NB4 (cell line): ENCODE measurements at places on chromosomes 2 and 18.
A peak's percentile ranks its signal among the peaks of the same experiment; 100 is the strongest.

GRCh38 chr18:8056723-8057122, 489.6 kb downstream of the PTPRM start:
- no peak for DNase-seq

- no peak for DNase-seq
These were observed 195.3 kb downstream of the CCDC85A start for GRCh38 chr2:56379066-56379465.

GRCh38 chr2:168920504-168921157, 19.5 kb downstream of the G6PC2 start:
- peak; percentile 59 for DNase-seq

DNA sequence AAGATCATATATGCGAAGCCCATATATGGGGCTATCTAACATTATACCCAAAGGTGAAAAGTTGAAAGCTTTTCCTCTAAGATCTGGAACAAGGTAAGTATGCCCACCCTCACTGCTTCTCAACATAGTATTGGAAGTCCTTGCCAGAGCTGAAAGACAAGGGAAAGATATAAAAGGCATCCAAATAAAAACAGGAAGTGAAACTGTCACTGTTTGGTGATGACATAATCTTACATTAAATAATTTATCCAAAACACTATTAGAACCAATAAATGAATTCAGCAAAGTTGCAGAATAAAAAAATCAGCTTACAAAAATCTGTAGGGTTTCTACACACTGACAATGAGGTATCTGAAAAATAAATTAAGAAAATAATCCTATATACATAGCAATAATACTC, 205.8 kb downstream of the INSIG2 start:
- peak; percentile 31 for DNase-seq

DNA sequence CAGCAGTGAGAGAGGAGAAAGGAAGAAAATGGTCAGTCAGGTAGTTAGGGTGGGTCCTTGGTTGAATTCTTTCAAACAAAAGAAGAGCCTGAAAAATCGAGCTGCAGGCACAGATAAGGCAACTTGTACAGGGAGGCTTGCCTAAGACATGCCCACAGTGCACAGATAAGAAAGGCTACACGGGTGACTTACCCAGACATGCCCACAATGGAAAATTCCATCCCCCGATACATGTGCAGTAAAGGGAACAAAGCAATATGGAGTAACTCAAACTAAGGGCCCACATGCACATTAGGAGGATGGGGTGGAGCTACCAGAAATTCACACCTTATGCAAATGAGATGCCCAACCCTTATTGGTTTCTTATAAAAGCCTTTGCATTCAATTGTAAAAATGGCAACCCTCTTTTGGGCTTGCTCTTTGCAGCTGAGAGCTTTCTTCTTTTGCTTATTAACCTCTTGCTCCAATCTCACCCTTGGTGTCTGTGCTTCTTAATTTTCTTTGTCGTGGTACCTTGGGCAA, 110.3 kb upstream of the RMP24 start:
- no peak for DNase-seq

- peak; percentile 29 for DNase-seq
These were observed 17.2 kb upstream of the CD207 start for GRCh38 chr2:70852824-70853223.

GRCh38 chr18:43001821-43002220, 113.7 kb downstream of the RIT2 start:
- no peak for DNase-seq

GRCh38 chr2:212360068-212360460, 178.5 kb downstream of the ERBB4 start:
- no peak for DNase-seq

DNA sequence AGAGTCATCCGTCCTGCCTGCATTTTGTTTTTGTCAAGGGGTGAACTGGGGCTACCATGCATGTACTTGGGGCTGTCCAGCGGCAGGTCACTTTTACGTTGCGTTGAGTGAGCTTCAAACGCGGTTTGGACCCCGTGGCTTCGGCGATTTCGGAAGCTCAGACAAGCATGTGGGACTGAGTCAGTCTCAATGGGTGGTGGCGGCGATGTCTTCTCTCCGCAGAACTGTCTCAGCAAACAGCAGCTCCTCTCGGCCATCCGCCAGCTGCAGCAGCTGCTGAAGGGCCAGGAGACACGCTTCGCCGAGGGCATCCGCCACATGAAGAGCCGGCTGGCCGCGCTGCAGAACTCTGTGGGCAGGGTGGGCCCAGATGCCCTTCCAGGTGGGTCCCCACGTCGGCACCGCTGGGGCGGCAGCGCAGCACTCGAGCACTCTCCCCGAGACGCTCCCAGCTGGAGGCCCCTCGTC, 21.3 kb downstream of the FBLN7 start:
- DNase-seq, result no peak

DNA sequence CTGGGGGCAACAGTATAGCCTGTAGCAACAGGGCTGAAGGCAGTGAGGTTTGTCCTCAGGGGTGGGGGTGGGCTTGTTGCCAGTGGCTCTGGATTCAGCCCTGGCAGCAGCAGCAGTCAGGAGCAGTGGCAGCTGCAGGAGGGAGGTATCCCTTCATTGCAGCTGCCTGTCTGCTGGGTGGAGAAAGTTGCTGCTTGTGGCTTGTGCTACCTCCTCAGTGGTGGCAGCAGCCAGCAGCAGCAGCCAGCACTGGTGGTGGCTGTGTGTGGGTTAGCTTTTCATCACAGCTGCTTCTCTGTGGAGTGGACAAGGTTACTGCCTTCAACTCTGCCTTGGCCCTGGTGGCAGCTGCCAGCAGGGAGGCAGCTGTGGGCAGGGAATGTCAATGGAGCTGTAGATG, 94.9 kb downstream of the ARL6IP6 start:
- DNase-seq, result no peak

- no peak for DNase-seq
These were observed 49.8 kb upstream of the PLA2R1 start for GRCh38 chr2:160111951-160112798.

DNA sequence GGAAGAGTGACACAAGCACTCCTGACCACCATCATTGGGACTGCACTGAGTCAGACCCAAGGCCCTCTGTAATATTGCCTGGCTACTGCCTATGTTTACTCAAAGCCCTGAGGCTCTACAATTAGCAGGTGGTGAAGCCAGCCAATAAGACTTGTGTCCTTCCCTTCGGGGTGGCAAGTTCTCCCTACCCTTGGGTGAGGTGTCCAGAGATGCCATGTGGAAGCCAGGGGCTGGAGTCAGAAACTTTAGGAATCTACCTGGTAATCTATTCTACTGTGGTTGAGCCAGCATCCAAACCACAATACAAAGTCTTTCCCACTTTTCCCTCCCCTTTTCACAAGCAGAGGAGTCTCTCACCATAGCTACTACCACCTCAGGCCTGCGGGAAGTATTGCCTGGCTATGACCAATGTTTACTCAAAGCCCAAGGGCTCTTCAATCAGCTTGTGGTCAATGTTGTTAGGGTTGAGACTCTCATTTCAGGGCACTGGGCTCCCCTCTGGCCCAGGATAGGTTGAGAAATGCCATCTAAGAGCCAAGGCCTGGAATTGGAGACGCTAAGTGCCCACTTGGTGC, 17.6 kb downstream of the DHRS9 start:
- DNase-seq, result no peak

DNA sequence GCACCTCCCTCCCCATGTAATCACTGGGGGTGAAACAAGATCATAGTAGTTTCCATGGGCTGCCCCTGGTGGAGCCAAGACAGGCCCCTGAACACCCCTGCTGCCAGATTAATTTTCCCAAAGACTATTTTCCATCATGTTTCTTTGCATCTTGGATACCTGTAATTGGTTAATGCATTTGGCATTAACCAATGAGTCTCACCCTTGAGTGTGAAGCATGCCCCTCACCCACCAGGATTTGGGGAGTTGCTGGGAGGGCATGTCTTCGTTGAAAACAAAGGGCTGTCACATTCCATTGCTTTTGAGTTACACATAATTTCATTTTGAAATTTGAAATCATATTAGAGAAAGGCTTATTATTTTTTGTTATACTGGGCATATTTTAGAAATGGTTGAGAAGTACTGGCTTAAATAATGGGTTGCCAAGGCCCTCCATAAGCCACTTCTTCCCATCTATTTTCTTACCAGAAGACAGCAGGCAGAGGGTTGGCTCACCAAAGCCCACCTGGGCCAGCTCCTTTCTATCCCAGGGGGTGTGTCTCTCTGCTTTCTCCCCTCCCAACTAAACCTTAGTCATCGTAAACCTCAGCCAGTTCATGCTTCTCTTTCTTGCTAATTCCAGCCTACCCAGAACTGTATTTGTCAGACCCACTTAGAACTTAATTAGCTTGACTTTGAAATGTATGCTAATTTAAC, 51.8 kb downstream of the ATIC start:
- DNase-seq, result no peak

- no peak for DNase-seq
These were observed 124.2 kb upstream of the REV1 start for GRCh38 chr2:99613980-99614379.

GRCh38 chr2:8389431-8390108, 292.3 kb upstream of the ID2 start:
- peak; percentile 58 for DNase-seq

GRCh38 chr2:169426069-169426663, 53.1 kb upstream of the BBS5 start:
- no peak for DNase-seq

GRCh38 chr2:194383401-194383800, 1273.6 kb upstream of the SLC39A10 start:
- peak; percentile 30 for DNase-seq

DNA sequence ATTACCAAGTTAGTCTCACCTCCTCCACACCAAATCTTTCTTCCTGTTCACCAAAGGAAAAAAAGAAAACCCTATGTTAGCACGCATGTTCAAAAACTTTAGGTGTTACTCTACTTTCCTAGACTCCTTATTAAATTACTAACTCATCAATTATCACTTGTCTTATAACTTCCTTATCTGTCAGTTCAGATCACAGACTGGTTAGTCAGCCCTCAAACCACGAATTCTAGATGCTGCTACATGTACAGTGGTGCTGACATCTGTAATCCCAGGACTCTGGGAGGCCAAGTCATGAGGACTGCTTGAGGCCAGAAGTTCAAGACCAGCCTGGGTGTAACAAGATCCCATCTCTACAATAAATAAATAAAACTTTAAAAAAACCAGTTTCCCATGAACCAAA, 3.5 kb downstream of the YWHAQ start:
- peak; percentile 75 for DNase-seq

GRCh38 chr2:45614871-45615415, 3.9 kb upstream of the SRBD1 start:
- DNase-seq, result no peak

GRCh38 chr2:74902281-74902860, 56.1 kb upstream of the POLE4 start:
- no peak for DNase-seq

DNA sequence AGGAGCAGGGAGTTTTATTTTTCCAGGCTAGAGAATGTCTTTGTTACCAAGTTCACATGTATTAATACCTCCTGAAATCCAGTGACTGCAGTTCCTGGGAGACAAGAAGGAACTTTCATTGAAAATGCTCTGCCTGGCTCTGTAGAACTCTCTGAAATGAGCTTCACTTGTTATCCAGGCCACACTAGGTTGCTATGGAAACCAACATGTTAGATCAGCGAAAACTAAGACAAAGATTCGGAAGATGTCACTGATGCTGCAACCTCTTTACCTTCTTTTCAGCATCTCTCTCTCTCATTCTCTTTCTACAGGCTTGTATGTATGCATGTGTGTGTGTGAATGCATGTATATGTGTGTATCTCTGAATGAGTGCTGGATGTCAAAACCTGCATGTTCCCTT, 218.5 kb downstream of the TRIB2 start:
- DNase-seq, result no peak

- DNase-seq, result no peak
These were observed 141.9 kb upstream of the DLX2 start for GRCh38 chr2:172244419-172245130.

DNA sequence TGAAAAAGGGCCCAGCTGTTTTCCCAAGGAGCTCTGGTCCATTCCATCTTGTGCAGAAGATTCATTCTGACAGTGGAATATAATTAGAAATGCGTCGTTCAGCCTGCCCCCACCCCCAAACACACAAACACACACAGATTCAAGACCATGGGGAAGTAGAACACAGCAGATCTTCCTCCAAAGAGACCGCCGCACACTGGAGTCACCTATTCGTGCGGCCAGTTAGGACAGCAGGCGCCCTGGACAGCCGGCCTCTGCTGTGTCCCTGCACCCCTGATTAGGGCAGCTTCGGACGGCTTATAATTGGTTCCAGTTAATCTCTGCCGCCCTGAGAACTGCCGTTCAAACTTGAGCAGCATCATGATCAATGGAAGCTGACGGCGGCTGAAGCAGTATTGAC, 116.0 kb downstream of the GBX2 start:
- no peak for DNase-seq

DNA sequence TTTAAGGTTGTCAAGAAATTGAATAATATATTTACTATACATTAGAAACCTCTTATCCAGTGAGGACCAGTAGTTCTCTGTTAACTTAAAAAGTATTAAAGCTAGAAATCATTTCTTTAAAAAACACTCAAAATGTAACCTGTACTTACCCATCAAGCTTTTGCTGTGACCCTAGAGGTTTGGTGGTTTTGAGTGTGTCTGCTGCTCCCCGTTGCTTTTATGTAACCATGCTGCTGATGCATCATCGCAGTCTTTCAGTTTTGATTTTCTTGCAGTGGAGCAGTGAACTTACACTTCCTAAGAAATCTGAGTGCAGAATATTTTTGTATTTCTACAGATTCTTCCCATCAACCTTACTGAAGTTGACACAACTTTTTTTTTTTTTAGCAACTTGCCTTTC, 34.2 kb downstream of the MRPS9 start:
- DNase-seq, result no peak

GRCh38 chr2:233799087-233799665, 21.0 kb downstream of the MROH2A start:
- DNase-seq, result no peak
